ENCODE measurements at places on chromosomes 4 and X.

GRCh38 chr4:132299841-132300240 is 849.3 kb upstream of the PCDH10 start:
- DNase-seq = no peak

DNA sequence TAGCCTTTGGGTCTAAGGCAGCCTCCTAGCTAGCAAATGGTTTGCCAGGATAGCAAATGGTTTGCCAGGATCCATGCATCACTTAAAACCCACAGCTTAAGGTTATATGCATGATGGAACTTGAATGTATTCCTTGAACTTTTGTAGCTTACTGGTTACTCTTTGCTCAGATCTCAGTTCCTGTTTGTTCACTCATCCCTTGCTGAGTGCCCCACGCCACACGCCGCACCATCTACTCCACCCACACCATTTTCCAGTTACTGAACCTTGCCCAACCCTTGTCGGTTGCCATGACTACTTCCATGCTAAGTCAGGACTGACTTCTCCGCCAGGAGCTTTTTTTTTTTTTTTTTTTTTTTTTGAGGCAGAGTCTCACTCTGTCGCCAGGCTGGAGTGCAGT is 29.5 kb upstream of the XIAP start:
- DNase-seq = peak; percentile 9

- no peak for DNase-seq
These were observed 431.6 kb downstream of the INPP4B start for GRCh38 chr4:142414366-142414990.

DNA sequence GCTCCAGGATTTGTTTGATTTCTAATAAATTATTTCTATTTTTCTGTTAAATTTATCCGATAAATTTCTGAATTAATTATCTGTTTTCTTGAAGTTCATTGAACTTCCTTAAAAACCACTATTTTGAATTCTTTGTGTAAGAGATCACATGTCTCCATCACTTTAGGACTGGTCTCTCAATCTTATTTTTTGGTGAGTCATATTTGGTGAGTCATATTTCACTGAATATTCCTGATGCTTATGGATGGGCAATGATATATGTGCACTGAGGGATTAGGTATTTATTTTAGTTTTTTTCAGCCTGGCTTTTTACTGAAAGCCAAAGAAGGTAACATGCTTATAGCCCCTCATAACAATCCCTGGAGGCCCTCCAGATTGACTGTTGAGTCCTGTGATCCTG is 48.5 kb upstream of the IL15 start:
- DNase-seq = no peak
